Left forelimb (tissue), 1 donor: ENCODE measurements at places on chromosomes 1 and 21.

GRCh38 chr1:37150986-37151385 lies 116.7 kb upstream of the GRIK3 start:
- DNase-seq, result peak; percentile 50

- DNase-seq, result no peak
Measured at GRCh38 chr1:21930080-21930571, 7.0 kb downstream of the HSPG2 start.

- no peak for DNase-seq
Measured at GRCh38 chr21:27678511-27678910, 711.6 kb upstream of the ADAMTS5 start.

DNA sequence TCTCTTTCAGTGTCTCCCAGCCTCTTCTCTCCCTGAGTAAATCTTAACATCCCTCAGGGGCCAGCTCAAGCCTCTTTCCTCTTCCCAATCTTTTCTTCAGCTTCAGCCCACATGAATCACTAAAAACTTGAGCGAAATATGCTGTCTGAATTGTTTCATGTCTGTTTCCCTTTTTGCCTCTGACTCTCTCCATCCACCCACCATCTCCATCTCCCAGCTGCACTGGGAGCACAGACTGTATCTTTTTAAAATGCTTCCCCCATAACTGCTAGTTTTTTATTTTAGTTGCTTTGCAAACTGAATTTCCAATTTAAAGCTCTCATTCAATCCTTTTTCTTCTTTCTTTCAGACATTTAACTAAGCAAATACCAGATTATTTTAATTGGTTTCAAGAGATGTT lies 3.0 kb upstream of the AHCTF1 start:
- no peak for DNase-seq

DNA sequence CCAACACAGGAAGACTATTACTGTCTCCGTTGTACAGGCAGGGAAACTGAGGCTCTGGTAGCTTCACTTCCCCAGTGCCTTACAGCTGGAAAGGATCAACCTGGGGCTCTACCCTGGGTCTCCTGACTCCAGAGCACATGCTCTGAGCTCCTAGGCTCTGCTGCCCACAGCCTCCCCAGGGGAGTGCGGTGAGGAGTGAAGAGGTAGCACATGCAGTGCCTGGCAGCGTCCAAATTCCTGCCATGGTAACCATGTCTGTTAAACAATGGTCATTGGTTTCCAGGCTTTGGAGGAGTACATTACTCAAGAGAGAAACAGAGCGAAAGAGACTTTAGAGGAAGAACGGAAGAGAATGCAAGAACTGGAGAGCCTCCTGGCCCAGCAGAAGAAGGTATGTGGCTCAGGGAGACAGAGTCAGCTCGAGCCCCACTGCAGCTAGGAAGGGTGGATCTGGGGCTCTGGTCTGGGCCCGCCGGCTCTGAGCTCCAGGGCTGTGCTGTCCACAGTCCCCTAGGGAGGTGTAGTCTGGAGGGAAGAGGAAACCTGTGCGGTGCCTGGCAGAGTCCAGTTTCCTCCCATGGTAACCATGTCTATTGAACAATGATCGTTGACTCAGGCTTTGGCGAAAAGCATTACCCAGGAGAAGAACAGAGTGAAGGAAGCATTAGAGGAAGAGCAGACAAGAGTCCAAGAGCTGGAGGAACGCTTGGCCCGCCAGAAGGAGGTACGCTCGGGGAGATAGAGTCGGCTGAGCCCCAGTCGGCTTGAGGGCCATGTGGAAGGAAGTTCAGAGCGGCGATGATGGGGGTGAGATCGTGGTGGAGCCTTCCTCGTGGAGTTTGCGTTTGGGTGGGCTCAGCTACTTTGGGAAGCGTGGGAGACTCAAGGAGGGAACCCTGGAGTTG lies 64.6 kb upstream of the EFHD2 start:
- no peak for DNase-seq

DNA sequence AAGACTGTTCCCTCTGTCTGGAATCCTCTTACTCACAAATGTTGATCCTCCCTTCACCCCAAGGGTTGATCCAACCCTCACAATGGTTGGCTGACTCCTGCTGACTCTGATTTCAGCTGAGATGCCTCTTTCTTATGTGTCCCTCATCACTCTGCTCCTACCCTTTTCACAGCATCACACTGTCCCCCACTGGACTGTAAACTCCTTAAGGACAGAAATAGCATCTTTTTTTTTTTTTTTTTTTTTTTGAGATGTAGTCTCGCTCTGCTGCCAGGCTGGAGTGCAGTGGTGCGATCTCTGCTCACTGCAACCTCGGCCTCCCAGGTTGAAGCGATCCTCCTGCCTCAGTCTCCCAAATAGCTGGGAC lies 97.9 kb upstream of the SYT6 start:
- no peak for DNase-seq

- DNase-seq, result no peak
Measured at GRCh38 chr1:63448731-63449246, 74.2 kb downstream of the ITGB3BP start.

GRCh38 chr1:229643996-229644745 lies 18.1 kb downstream of the URB2 start:
- DNase-seq, result no peak

- no peak for DNase-seq
Measured at GRCh38 chr1:52967666-52968065, 40.6 kb downstream of the SCP2 start.

DNA sequence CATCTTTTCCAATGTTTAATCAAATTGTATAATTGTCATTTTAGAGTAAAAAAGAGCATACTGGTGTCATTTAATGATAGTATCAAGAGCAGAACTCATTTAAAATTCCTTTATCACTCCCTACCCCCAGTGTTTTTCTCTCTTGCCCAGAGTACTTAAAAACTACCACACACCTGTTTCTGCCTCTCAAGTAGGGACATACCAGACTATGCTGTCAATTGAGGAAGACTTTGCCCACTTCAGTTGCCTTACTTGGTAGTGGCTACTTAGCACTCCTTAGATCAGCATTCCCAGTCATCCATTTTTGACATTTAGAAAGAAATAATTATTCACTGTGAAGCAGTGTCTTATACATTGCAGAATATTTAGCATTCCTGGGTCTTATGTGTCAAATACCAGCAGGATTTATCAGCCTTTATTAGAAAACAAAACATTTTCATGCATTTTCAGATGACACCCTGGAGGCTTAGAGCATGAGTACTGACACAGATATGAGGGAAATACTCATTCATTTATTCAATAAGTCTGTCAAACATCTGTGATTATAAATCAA lies 127.5 kb upstream of the RGS1 start:
- DNase-seq, result no peak

DNA sequence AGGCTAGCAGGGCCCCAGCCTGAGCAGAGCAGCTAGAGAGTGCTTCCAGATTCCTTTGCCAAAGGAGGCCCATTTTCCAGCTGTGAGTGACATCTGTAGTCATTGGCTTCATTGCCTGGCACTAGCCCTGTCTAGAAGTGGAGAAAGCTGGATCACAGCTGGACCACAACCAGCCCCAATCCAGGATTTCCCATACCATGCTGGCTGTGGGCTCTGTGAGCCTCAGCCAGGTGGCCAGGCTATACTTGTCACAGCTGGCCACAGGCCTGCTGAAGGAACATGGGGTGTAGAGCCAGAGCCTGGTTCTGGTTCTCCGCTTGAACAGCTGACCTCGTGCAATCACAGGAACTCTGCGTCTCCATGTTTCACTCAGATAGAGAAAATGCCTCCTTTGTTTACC lies 36.6 kb downstream of the RIMKLA start:
- no peak for DNase-seq

DNA sequence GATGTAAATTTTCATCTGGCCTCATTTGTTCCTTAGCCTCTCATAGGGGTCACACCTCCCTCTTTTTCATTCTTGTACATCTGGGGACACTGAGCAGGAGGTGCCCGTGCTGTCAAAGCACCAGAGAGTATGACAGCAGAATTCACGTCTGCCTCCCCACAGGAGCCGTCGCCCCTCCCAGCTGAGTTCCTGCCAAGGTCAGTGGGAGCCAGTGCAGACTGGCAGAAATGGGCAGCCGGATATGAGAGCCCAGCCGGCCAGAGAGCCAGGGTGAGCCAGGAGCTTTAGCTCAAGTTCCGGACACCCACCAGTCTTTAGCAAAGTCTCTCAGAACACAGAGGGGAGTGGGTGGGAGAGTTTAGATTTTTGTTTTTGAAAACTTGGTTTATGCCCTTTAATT lies 21.9 kb downstream of the GPR137B start:
- DNase-seq, result peak; percentile 44

DNA sequence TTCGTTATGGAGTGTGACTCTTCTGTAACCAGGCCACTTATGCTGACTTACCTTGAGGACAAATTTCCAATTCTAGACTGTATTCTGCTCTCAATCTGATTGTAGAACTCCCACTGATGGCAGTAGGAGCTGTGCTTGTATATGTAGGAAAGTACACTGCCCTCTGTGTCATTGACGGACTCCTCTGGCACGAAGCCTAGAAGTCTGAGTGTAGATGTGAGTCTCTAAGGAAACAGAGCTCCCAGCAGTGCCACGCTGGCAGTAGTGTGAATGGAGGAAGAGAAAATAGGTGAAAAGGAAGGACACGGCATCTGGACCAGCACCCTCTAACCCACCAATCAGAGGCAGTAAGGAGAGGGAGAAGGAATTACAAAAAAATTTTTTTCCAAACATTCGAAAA lies 130.4 kb upstream of the ADGRL2 start:
- no peak for DNase-seq
